ENCODE measurements at places on chromosomes 7 and 10.

DNA sequence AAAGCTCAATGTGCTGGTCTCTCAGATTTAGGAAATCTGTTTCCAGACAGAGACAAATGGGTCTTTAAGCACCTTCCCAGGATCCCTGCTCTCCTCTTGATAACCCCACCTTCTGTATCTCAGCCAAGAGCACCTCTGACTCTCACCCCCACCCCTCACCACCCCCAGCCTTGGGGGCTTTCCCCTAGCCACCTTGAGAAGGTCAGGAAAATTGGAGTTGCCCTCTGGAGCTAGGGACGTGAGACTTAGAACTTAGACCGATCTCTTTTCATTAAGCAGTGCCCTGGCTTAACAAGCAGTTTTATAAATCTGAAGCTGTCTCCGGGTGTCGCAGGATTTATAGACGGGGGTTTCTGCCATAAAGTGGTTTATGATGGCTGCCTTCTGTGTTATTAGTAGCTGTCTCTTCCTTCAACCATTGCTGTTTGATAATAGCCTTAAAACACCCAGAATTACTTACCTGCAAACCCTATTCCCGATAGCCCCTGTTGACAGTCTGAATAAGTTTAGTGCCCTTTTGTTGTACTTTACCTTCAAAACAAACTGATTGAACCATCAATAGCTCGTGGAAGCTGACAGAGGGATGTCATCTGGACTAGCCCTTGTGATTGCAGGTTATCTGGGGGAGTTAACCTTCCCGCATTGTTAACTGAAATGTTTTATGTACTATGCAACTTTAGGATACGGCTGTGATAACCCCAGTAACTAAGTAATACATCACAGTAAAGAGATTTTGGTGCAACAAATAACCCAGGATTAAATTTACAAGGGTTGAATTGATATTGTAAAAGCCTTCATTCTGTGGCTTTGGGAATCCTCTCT lies 621.5 kb downstream of the LRMDA start:
- no peak for DNase-seq

DNA sequence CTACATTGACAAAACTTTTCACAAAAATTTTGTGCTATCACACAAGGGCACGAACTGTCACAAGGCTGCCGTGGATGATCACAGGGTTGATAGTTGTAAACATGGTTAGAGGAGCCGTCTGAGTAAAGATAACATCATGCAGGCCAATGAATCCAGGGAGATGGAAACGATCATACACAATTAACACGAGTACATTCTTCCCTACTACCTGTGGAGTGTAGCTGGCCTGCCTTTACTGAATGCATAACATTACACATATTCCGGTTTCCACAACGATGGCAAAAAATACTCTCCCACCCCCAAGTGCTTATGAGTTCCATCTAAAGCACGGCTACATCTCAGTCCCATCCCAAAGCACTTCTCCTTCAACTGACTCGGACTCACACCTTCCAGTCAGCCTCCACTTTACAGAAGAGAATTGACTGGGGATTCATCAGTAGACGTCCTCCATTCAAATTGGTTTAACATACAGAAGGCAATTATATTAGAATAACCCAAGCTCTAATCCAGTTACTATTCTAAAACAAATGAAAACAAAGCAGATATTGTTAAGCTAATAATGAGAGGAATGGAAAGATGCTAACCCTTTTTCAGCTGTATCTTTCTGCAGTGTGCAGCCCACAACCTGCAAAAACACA lies 69.0 kb downstream of the EZH2 start:
- no peak for DNase-seq

DNA sequence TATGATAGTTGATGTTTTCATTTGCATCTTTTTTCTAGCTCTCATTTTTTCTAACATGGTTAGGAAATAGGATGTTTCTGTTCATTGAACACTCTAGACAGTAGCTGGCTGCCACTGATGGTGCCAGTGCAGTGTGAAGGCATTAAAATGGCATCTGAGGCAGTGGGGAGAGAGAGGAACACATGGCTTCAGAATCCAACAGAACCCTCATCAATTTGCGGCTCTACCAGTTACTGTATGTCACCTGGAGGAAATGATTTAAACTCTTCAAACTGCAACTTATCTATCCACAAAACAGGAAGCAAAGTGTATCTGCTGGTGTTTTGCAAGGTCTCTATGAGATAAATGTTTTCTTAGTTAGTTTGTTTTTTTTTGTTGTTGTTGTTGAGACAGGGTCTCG lies 305.2 kb upstream of the PRKCQ start:
- no peak for DNase-seq

DNA sequence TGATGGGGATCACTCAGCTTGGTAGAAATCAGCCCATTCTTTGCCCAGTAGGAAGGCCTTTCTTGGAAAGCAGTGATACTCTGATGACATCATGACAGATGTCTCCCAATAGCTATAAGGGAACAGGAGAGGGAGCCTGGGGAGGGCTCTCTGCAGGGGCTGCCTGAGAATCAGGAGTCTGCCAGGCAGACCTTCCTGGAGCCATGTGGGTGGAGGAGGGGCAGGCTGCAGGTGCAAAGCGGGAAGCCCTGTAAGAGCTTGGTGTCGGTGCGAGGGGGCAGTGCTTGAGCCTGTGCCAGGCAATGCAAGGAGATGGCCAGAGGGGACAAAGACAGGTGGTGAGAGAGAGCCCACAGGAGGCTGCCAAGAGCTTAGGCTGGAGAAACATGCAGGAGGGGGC lies 5.0 kb upstream of the TNS3 start:
- no peak for DNase-seq

DNA sequence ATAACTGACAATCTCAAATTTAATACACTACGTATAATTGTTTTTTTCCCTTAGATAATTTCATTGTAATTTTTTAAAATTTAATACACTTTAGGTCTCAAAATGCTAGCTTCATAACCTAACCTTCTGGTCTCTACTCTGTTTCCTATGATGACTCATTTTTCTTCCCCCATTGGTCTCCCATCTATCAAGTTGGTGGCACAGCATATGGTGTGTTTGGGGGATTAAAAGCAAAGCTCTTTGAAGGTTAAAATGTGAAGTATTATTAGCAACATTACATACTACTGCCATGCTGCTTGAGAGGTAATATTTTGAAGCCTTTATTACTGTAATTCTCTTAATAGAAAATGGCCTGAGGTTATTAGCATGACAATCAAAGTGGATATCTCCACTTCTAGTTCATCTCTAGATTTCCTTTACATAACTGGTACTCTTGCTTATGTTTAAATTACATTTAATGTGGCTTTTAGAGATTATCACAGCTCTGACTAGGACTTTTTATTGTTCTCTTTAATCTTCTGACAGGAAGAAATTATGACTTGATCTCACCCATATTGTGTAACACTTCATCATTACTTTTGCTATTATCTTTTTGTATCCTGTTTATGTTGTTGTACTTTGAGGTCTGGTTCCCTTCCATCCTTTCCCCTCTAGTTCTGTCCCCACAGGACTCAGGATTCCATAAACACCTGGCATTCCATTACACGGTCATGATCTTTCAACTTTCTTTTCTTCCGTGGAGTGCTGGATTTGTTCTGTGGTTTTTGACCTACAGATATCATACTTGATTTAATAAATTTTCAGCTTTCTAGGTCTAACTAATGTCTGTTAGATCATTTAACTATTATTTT lies 185.1 kb downstream of the SEMA3D start:
- DNase-seq: no peak

DNA sequence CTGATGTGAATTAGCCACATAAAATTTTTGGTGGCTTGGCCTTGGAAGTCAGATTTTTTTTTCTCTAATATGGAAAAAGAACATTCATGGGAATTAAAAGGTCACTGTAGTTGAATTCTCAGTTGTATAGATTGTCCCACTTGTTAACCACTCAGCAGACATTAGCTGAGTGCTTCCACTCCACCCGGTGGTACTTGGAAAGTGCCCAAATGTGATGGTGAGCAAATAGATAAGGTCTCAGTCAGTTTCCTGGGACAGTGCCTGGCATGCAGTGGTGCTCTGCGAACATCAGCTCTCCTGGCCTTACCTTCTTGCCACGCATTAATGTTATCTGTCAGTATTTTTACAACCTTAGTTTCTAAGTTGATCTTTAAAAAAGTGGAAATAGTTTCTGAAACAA lies 1.4 kb downstream of the ATP5F1C start:
- peak; percentile 55 for DNase-seq

DNA sequence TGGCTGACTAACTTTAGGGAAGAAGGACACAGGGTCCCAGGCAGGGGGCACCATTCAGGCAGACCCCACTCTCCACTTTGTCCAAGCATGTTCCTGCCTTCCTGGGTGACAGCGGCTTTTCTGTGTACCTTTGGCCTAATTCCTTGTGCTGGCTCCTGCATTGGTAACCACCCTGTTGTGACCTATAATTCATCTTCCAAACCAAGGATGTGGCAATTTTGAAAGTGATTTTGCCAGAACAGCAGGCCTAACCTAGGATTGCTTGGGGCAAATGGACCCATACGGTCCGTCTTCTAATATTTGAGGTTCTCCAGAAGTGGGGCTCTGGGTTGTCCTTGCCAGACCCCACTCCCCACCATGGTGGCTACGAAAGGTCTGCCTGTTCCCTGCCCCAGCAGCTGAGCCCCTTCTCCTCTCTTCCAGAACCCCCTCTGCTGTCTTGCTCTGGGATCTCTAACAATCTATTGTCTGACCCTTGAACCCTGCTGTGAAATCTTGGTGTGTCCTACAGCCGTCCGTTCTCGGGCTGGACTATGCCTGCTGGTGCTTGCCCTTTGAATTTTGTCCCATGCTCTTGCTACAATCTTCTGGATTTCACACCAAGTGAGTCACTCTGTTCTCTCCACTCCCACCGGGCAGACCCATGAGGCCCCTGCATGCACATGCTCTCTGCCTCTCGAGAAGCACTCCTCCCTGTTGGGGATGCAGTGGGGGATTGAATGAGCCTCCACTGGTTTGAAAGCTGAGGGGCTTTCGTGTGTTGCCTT lies 316.0 kb downstream of the CXCL12 start:
- no peak for DNase-seq

DNA sequence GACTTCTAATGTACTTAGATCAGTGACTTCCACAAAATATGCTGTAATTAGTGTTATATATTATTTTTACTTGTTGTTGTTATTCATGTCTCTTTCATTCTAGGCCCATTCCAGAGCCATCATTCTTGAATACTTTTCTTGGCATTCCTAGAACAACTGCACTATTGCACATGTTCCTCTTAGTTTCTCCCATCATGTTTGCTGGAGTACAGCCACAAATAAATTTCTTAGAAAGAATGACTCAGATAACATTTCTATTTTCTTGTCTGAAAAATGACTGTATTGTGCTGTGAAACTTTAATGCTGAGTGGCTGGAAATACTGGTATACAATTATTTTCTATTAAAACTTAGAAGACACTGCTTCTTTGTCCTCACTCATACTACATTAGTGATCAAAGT lies 651.0 kb upstream of the STEAP1 start:
- DNase-seq: no peak

GRCh38 chr7:7731732-7732131 lies 13.3 kb upstream of the RPA3 start:
- no peak for DNase-seq

- DNase-seq: peak; percentile 51
These were observed 58.1 kb downstream of the UNCX start for GRCh38 chr7:1290679-1291356.

DNA sequence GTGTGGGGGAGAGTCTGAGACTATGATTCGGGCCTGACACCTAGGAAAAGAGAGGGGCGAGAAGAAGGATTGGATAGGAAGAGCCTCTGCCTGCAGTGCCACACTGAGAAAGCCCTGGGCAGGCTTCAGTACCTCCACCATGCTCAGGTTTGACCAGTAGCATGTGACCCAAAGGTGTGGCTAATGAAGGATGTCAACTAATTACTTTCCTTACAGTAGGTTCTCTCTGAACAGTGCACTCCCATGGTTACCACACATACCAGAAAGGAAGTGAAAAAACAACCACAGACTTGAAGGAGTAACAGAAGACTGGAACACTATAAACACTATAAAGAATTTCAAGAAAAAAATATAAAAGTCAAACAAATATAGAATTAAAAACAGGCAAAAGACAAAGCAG lies 46.2 kb downstream of the SEM1 start:
- DNase-seq: no peak

GRCh38 chr7:155512246-155512887 lies 34.0 kb downstream of the CNPY1 start:
- no peak for DNase-seq

GRCh38 chr7:130963339-130963738 lies 229.3 kb upstream of the KLF14 start:
- no peak for DNase-seq

DNA sequence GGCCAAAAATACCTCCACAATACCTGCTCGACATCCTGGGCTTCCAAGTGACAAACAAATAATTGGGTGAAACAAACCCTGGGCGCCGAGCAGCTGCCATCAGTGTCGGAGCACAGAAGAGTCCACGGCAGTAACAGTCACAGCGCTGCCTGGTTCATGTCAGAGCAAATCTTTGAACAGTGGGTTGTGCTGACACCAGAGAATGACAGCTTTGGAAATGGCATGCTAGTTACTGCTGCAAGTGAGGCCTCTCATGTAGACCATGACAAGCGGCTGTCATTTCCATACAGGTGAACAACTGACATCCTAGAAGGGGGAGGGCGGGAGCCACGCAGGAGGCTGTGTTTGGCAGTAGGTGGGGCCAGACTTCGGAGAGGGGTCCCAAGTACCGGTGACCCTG lies 420.5 kb upstream of the GALNT17 start:
- no peak for DNase-seq

DNA sequence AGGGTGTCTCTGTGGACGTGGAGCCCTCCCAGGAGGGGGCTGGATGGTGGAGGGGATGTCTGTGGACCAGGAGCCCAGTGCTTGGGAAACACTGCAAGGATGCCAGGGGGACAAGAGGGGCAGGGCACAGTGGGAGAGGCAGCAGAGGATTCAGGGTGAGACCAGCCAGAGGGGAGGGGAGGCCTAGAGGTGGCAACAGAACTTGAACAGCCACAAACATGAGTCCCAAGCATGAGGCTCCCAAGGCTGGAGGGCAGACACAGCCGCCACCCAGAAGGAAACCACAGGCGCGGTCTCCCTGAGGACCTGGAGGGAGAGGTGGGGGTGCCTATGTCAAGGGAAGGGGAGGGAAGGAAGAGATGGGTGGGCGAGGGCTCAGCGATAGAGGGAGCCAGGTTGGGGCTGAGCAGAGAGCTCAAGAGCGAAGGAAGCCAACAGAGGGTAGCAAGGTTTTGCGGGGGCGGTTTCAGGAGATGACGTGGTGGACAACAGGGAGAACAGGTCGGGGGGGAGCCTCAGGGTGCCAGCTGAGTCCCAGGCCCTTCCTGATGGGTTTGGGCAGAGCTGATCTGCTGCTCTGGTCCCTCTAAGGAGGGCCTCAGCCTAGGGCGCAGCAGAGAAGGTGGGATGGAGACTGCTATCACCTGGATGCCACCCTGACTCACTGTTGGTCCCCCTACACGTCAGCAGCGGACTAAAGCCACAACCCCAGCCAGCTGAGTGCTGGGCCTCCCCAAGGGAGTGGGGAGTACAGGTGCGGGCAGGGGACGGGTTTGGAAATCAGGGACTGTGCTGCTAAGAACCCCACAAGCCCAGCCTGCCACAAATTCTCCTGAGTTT lies 6.7 kb upstream of the PILRA start:
- DNase-seq: no peak

- DNase-seq: peak; percentile 75
These were observed 1.5 kb upstream of the GRIFIN start for GRCh38 chr7:2477447-2478398.
